ENCODE measurements at places on chromosomes 12 and 14.

DNA sequence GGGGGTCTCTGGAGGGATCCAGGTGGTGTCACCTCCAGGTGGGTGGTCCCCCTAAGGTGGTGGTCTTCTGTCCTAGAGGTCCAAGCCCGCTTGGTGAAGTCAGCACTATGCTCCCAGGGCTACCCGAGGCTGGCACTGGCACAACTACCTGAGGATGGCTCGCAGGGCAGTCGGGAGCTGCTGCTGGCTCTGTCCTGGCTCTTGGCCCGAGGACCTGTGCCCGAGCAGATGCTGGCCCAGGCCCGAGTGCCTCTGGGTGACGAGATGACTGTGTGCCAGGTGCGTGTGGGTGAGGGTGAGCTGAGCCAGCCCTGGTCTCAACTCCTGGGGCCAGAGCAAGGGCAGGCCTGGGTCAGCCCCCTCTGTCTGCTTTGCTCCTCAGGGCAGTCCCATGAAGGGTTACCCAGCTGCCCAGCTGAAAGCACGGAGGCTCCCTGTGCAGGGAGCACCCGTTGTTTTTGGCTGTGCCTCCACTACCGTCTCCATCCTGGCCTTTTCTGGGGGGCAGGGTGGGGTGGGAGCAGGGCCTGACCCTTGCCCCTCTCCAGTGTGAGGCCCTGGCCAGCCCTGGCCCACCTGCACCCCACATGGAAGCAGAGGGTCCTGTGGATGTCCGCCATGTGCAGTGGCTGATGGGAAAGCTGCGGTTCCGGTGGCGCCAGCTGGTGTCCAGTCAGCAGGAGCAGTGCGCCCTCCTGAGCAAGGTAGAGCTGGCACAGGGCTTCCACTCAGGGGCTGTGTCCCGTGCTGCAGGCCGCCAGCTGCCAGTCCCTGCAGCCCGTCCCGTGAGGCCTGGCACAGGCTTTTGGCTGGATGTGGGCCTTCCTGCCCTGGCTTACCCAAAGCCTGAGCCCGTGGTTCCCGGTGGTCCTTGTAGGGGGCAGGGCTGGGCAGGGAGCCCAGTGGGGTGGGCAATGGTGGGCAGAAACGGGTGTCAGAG is 1.3 kb downstream of the TEDC1 start:
- DNase-seq: no peak

- no peak for DNase-seq
Measured at GRCh38 chr12:107605293-107605692, 80.3 kb upstream of the PWP1 start.

DNA sequence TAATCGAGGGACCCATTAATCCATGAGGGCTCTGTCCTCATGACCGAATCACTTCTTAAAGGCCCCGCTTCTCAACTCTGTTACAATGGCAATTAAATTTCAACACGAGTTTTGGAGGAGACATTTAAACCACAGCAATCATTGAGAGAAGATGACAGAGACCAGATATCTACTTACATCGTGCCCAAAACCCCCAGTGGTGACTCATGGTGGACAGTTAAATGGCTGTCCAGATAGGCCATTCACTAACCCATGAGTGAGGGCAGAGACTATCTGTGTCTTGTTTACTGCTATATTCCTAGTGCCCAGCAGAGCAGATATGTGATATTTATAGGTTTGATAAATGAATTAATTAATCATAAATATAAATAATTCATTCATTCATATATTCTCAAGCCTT is 20.0 kb upstream of the FLVCR2 start:
- no peak for DNase-seq

DNA sequence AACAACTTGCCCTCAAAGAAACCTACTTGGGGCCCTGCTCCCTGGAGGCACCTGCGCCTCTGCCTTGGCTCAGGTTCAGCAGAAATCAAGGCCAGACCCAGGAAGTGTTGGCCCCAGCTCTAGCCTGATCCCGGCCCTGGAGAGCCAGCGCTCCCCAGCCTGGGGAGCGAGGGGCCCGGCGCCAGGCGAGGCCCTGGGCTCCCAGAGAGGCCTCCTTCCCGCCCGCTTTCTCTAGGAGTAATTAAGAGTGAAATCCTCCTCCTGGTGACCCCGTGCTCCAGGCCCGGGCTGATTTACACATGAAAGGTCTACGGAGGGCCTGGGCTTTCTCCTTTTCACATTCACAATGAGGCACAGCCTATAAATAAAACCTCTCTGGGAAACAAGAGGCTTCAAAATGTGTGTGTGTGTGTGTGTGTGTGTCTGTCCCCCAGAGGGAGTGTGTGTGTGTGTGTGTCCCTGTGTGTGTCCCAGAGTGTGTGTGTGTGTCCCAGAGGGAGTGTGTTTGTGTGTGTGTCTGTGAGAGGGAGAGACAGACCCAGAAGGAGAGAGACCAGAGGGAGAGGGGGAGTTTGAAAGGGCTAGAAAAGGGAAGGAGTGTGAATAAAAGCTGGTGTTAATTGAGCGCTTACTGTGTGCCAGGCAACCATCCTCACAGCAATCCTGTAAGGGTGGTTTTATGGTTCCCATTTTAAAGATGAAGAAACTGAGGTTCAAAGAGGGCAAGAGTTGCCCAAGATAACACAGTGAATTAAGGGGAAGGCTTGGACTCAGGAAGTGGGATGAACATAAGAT is 23.8 kb upstream of the COX6A1 start:
- DNase-seq: no peak

GRCh38 chr14:90510159-90510558 is 113.3 kb downstream of the CALM1 start:
- no peak for DNase-seq

GRCh38 chr14:34843011-34843554 is 32.1 kb downstream of the BAZ1A start:
- DNase-seq: peak; percentile 44

DNA sequence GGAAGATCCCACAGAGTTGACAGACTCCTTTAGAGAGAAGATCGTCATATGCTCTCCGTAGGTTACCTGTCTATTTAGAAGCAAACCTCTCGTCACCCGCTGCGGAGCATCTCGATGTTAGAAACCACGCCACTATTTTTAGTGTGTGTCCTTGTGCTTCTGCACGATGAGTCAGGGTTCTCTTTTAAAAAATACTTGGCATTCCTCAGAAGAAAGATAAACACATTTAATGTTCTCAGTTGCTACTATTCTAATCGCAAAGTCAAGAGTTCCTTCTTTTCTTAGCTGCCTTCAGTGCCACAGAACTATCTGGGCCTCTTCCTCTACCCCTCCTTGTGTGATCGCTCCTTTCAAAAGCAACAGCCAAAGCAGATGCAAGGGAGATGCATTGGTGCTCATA is 192.4 kb downstream of the PELI2 start:
- DNase-seq: no peak

- no peak for DNase-seq
Measured at GRCh38 chr12:125249932-125250331, 184.7 kb downstream of the AACS start.

- no peak for DNase-seq
Measured at GRCh38 chr12:105067511-105068031, 16.7 kb downstream of the ALDH1L2 start.

GRCh38 chr12:79023784-79024183 is 159.2 kb downstream of the SYT1 start:
- DNase-seq: no peak

Data from trophoblast cell (in vitro differentiated cells and primary cell).